T-helper 17 cell (primary cell): ENCODE measurements at places on chromosomes 6 and 20. TPM values are rescaled to one million over a fixed set of nuclear protein-coding genes. Genes with fewer than 3 reads are reported as not detected.

- H3K27me3 ChIP-seq, result peaks cover 4% of the 10 kb centered on the region
- no peak overlapping the region for H3K4me3 ChIP-seq
- no peak for DNase-seq
These were observed 115.2 kb upstream of the LAMA2 start for GRCh38 chr6:128767705-128768104.

DNA sequence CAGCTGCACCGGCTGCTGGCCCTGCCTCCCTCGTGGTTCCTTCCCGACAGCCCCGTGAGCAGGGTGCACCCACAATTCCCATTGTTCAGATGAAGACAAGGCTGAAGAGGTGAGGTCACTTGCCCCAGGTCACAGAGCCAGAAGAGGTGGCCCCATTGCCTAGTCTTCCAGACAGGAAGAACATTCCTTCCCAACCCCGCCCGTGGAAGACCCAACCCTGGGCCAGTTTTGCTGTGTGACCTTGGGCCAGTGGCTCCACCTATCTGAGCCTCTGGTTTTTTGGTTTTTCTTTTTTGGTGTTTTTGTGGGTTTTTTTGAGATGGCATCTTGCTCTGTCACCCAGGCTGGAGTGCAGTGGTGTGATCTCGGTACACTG is 61.7 kb downstream of the RIPOR3 start:
- H3K4me1 ChIP-seq, result no peaks in the 10 kb centered on the region
- no peak overlapping the region for H3K4me3 ChIP-seq
- DNase-seq, result no peak
- H3K27me3 ChIP-seq, result no peaks in the 10 kb centered on the region

DNA sequence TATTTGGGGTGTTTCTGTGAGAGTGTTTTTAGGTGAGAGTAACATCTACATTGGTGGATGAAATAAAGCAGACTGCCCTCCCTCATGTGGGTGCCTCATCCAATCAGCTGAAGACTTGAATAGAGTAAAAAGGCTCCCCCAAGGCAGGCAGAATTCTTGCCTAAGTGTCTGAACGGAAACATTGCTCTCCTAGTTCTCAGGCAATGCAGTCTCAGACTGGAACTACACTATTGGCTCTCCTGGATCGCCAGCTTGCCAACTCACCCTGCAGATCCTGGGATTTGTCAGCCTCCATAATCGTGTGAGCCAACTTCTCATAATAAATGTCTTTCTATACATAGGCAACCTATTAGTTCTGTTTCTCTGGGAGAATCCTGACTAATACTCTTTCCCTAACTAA is 5.5 kb upstream of the TMEM170B start:
- no peak overlapping the region for H3K27ac ChIP-seq
- no peak overlapping the region for H3K4me3 ChIP-seq
- peaks cover 5% of the 10 kb centered on the region for H3K4me1 ChIP-seq
- peaks cover 22% of the 10 kb centered on the region for H3K27me3 ChIP-seq
- DNase-seq, result no peak

DNA sequence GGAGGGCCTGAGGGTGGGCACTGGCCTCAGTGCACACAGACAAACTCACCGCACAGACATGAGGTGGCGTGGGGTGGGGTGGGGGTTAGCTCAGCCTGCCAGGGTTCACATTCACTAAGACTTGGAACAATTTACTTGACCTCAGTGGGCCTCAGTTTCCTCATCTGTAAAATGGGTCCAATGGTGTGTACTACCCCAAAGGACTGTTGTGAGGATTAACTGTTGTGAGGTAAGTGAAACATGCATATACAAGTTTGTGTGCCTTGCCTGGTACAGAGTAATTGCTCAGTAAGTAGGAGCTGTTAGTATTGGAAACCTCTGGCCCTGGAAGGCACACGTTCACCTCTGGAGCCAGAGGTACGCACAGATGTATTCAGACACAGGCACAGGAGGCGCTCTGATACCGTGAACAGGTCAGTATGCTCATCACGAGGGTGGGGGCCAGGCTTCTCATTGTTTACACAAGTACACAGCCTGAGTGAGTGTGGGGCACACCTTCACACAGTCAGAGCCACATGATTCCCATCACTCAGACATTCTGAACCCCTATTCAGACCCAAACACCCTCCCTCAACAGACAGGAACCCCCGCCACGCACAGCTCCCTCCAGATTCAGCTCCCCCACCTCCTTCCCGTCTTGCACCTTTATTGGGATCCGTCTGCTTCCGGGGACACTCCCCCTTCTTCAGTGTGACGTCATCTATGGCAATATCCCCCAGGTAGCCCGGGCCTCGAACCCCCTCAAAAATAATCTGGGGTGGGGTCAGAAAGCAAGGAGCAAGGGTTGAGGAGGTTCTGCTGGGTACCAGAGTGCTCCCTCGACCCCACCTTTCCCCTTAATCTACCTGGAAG is 59.9 kb downstream of the MDGA1 start:
- peaks cover 18% of the 10 kb centered on the region for H3K4me1 ChIP-seq
- H3K27ac ChIP-seq, result no peak overlapping the region
- peaks cover 2% of the 10 kb centered on the region for H3K36me3 ChIP-seq
- H3K27me3 ChIP-seq, result peaks cover 5% of the 10 kb centered on the region
- H3K4me3 ChIP-seq, result no peak overlapping the region

DNA sequence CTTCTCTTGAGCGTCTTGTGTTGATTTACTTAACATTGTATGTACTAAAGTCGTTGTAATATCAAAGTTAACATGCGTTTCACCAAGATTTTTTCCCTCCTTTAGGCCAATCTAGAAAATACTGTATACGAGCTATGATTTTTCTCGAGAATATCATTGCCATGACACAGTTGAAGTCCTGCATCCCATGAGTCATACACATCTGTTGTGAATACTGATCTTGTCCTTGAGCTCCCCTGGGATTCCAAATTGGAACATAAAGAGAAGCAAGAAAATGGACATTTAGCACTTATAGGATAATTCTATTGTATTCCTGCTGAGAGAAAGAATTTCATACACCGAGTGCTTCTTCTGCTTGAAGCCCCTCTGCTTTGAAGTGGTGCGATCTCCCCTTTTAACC is 109.6 kb downstream of the SLC35B3 start:
- H3K27ac ChIP-seq, result no peak overlapping the region
- H3K27me3 ChIP-seq, result peaks cover 13% of the 10 kb centered on the region
- no peak for DNase-seq
- no peak overlapping the region for H3K4me3 ChIP-seq

DNA sequence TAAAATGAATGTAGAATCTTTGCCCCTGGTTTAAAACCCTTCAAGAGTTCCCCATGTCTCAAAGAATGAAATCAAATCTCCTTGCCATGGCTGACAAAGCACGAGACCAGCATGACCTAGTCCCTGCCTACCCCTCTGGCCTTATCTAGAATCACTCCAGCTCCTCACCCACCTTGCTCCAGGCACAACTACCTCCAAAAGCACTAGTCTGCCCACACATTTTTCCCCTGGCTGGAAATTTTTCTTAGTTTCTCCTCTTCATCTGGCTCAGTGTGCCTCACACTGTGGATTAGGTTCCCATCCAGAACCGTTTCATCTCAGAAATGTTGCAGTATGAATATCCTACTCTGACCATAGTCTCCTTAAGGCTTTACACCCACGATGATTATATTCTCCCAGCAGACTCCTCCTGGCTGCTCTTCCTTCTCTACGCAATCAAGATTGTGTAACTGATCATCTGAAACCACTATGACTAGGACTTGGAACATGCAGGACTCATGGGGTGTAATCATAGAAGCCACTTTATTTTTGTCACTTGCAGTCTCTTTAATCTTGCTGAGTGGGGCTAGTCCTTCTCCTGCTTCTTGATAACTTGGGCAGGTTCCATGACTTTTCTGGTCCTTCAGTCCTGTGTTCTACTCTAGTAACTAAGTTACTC is 7.8 kb upstream of the MRS2 start:
- no peak for DNase-seq
- H3K4me3 ChIP-seq, result no peak overlapping the region
- no peaks in the 10 kb centered on the region for H3K4me1 ChIP-seq
- H3K36me3 ChIP-seq, result no peaks in the 10 kb centered on the region
- H3K27ac ChIP-seq, result no peak overlapping the region

DNA sequence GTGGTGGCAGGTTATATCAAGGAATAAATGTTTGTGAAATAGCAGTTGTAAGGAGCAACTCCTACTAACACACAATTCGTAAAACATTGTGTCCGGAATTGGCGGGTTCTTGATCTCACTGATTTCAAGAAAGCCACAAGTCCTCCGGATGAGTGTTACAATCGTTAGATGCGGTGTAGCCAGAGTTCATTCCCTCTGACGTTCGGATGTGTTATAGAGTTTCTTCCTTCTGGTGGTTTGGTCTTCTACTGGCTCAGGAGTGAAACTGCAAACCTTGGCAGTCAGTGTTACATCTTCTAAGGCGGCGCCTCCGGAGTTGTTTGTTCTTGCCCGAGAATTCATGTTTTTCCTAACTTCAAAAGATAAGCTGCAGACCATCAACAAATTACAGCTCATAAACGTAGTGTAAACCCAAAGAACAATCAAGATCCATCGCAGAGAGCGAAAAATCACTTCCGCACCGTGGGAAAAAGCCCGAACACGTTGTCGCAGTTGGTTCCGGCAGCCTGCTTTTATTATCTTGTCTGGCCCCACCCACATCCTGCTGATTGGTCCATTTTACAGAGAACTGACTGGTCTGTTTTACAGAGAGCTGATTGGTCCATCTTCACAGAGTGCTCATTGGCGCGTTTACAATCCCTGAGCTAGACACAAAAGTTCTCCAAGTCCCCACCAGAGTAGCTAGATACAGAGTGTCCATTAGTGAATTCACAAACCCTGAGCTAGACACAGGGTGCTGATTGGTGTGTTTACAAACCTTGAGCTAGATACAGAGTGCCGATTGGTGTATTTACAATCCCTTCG is 58.2 kb downstream of the TRIM27 start:
- no peaks in the 10 kb centered on the region for H3K27me3 ChIP-seq
- peak overlapping the region; percentile 87 for H3K4me3 ChIP-seq
- peak; percentile 40 for DNase-seq
- peak overlapping the region; percentile 96 for H3K27ac ChIP-seq
- H3K36me3 ChIP-seq, result no peaks in the 10 kb centered on the region

- DNase-seq, result no peak
- peaks cover 6% of the 10 kb centered on the region for H3K4me1 ChIP-seq
- H3K27me3 ChIP-seq, result peaks cover 48% of the 10 kb centered on the region
These were observed 1.3 kb upstream of the KCNQ2 start for GRCh38 chr20:63473555-63474449.

- peak overlapping the region; percentile 93 for H3K4me3 ChIP-seq
- peaks cover 9% of the 10 kb centered on the region for H3K36me3 ChIP-seq
- peaks cover 61% of the 10 kb centered on the region for H3K4me1 ChIP-seq
- H3K27me3 ChIP-seq, result no peaks in the 10 kb centered on the region
These were observed 954 bp downstream of the HSD17B8 start for GRCh38 chr6:33205191-33206026.

GRCh38 chr6:26224940-26225847 is 138.0 kb downstream of the HFE start:
- no peak overlapping the region for H3K4me3 ChIP-seq
- peaks cover 15% of the 10 kb centered on the region for H3K4me1 ChIP-seq
- no peak overlapping the region for H3K27ac ChIP-seq
- H3K27me3 ChIP-seq, result no peaks in the 10 kb centered on the region

- H3K27me3 ChIP-seq, result no peaks in the 10 kb centered on the region
- peak within 1 kb of the TSS; percentile 92 for H3K4me3 ChIP-seq
- DNase-seq, result peak; percentile 61
- peaks cover 2% of the 10 kb centered on the region for H3K36me3 ChIP-seq
- peaks cover 29% of the 10 kb centered on the region for H3K4me1 ChIP-seq
- peak within 1 kb of the TSS; percentile 95 for H3K27ac ChIP-seq
These were observed at the start of gene TRIM27 for GRCh38 chr6:28923318-28924102. TRIM27 (minus strand) TSS chr6:28923985; CDS start chr6:28923632, 353 bp downstream.

GRCh38 chr6:35343092-35343834 is 905 bp downstream of the PPARD start:
- H3K4me1 ChIP-seq, result peaks cover 46% of the 10 kb centered on the region
- H3K36me3 ChIP-seq, result peaks cover 8% of the 10 kb centered on the region
- H3K27ac ChIP-seq, result peak overlapping the region; percentile 96
- peak overlapping the region; percentile 100 for H3K4me3 ChIP-seq

DNA sequence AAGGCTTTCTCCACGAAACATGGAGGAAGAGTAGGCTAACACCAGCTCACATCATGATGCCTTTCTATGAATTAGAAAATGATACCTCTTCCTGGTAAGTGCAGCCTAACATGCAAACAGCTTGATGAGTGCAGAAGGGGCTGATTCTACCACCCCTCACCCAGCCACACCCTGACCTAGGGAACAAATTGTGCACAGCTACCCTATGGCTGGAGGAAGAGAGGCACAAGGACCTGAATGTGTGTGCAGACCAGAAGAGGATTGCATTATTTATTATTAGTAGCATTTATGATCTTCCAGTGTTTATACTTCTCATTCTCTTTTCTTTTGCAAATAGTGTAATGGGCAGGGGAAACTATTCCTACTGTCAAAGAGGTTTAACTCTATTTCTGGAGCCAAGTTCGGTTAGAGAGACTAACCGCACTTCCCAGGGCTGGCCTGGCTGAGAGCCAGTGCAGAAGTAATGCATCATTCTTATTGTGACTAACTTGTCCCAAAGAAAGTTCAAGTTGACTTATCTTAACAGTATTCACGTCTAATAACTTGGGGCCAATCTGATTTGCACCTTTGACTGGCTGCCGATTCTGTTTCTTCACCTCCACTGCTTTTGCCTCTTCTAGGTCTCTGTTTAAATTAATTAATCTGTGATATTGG is 237.5 kb downstream of the CD83 start:
- peaks cover 2% of the 10 kb centered on the region for H3K36me3 ChIP-seq
- H3K27me3 ChIP-seq, result no peaks in the 10 kb centered on the region
- no peak overlapping the region for H3K27ac ChIP-seq

DNA sequence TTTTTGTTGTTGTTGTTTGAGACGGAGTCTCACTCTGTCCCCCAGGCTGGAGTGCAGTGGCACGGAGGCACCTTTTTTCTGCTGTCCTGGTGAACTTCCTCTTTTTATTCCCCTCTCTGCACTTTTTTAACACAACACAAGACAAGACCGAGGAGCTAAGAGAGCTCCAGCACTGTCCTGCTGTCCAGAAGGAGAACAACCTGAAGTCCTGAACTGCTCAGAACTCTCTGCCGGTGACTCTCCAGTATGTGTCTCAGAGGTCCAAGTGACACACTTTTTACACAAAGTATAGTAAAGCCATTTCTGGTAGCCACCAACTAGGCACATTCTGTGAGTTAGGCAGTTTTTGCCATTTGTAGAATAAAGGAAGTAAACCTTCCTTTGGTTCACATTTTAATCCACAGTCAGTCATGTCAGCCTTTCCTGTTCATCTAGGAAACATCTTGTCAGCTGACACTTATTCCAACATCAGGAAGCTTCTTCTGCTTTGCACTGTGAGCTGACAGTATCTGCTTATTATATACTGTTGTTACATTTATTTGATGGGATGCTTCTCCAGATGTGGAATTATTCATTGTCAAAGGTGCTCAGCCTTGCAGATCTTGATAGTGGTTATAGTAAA is 28.1 kb upstream of the TXNDC5 start:
- no peak for DNase-seq
- H3K27me3 ChIP-seq, result peaks cover 33% of the 10 kb centered on the region
- H3K36me3 ChIP-seq, result no peaks in the 10 kb centered on the region
- H3K27ac ChIP-seq, result no peak overlapping the region
- no peak overlapping the region for H3K4me3 ChIP-seq

- H3K36me3 ChIP-seq, result peaks cover 3% of the 10 kb centered on the region
- no peak overlapping the region for H3K27ac ChIP-seq
- no peaks in the 10 kb centered on the region for H3K27me3 ChIP-seq
- H3K4me3 ChIP-seq, result no peak overlapping the region
- H3K4me1 ChIP-seq, result peaks cover 9% of the 10 kb centered on the region
These were observed 54.0 kb downstream of the IL22RA2 start for GRCh38 chr6:137119196-137120104.

The SLC22A3 gene
- total RNA-seq, result not detected

The OPN5 gene
- total RNA-seq, result not detected

The TSPO2 gene
- not detected for total RNA-seq

The EPPIN gene
- total RNA-seq, result not detected

The CDH26 gene
- 1.9 TPM for total RNA-seq

The BACH2 gene
- 53.7 TPM for total RNA-seq

The SDCBP2 gene
- 2.3 TPM for total RNA-seq
